LHCN-M2 (cell line): ENCODE measurements at places on chromosomes 12 and 14. TPM values are rescaled to one million over a fixed set of nuclear protein-coding genes. Genes with fewer than 3 reads are reported as not detected.

DNA sequence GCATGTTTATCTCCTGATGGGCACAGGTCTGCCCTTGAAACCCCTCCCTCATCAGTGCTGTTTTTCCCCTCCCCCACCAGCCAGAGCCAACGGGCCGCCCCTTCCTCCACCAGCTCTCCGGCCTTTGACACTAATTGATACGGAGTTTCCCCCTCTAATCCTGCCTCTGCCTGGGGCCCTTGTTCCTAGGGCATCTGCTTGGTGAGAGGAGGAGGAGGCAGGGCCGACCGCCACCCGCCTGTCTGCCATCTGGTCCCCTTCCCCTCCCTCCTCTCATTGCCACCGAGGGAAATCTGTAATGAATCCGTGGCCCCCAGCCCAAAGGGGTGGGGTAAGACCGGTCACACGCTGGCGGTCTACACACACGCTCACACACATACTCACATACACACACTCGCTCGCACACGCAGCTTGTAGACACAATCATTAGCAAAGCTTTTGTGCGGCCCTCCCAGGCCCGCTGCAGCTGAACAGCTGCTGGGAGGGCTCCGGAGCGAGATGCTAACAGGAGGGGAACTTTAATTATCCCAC is 27.4 kb downstream of the SRRM4 start:
- no peak for DNase-seq

DNA sequence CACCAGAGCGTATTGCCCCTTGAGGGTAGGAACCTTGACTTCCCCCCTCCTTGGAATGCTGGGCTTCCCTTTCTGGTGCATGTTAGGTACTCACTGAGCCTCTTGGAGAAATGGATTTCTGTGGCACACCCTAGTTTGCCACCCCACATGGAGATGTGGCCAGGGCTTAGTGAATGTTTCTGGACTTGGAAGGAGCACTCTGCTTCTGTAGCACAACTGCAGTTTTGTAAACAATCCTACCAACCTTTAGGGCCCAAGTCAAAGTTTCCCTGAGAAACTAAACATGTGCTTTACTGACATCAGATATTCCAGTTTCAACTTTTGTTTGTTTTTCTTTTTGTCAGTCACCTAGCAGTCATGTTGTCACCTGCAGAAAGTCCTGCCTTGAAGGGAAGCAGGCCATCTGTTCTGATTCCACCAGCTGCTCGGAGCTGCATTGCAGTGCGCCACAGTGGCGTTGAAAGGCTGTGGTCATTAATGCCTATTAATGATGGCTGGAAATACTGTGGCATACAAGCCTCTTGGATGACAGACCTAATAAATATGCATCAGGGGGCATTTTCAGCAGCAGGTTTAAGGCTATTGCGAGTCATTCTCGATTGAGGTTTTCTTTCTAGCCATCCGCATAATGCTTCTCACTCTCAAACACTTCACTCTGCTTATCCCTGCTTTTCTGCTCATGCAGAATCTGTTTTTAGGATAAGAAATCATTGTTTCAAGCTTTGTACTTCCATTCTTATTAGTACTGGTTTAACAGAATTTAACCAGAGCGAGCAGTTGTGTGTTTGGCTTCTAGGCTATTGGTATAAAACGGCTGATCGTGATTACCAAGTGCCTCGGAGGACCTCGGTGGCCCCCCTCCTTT is 7.8 kb downstream of the PELI2 start:
- DNase-seq: no peak

DNA sequence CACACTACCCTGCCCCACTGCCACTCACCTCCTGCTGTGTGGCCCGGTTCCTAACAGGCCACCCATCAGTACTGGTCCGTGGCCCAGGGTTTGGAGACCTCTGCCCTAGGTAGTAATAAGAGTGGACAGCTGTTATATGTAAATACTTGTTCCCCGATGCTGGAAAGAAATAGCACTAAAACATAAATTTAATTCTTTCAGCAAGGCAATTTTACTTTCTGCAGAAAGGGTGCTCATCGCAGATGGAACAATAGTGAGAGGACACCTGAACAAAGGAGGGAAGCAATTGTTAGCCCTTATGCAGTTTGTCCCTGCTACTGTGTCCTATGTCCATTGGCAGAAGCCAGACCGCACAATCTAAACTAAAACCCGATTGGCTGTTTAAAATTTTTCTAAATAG is 5.9 kb upstream of the CYP46A1 start:
- no peak for DNase-seq

DNA sequence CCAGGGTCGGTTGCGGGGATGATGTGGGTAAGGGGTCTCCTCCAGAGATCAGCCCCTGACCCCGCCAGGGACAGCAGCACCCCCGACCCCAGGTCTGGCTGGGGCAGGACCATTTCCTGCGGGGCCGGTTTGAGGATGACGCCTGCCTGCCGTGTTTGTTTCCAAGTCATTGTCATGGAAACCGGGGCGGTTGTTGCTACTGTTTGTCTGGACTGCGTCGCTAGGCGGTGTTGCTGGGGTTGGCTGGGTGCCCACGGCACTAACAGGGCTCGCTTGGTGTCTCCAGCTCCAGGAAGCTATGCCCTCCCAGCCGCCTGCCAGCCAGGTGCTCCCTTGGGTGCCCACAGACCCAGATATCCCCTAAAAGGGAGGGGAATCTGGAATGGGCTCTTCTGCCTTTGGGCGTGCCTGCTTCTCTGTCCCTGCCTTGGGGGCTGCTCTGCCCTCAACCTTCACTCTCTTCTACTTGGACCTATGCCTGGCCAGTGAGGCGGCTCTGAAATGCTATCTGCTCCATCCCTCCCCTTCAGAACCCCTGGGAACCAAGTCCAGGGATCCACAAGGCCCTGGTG is 4.7 kb upstream of the CRIP1 start:
- DNase-seq: peak; percentile 96

DNA sequence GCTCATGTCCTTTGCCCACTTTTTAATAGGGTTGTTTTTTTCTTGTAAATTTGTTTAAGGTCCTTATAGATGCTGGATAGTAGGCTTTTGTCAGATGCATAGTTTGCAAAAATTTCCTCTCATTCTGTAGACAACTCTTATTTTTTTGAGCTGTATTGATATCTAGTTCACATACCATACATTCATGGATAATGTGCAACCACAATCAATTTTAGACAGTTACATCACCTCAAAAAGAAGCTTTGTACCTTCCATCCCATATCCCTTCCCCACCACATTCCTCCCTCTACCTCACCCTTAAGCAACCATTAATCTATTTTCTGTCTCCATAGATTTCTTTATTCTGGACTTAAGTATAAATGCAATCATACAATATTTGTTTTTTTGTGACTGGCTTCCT is 98.4 kb downstream of the PTCSC3 start:
- no peak for DNase-seq

GRCh38 chr12:54977155-54977554 is 7.4 kb downstream of the TESPA1 start:
- DNase-seq: peak; percentile 83

GRCh38 chr14:40123816-40124215 is 691.6 kb upstream of the FBXO33 start:
- DNase-seq: no peak

DNA sequence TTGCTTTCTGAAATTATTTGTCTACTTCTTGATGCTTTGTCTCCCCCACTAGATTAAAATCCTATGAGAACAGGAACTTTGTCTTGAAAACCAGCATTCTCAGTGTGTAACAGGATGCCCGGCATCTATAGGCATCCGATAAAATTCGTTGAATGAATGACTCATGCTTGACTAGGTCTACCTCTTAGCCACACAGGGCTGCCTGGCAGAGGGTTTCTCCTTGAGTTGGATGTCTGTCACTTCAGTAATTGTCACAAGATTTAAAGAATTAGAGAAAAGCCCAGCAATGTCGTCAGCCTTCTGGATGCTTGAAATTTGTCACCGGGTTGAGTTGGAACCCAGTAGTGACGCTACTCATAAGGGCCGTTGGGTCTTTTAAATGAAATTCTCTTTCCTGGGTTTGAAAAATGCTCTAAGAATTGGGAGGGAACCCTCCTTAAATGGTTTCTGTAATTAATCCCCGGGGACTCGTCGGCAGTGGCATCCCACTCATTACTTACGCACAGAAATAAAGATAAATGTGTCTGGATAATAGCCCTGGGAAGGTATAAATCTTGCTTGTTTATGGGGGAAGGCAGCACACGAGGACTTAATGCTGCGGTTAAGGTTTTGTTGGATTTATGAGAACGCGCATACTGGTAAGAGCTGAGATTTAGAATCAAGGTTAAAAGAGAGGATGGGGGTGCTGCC is 194.1 kb downstream of the AACS start:
- DNase-seq: no peak

DNA sequence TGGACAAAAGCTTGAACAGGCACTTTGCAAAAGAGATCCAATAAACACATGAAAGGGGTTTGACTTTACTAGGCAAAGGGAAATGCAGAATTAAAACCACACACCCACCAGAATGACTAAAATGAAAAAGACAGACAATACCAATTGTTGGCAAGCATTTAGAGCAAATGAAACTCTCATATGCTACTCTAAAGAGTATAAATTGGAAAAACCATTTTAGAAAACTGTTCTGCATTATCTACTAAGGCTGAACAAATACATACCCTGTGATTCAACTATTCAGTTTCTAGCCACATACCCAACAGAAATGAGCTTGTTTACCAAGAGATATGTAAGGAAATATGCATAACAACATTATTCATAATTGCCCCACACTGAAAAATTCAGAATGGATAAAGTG is 8.5 kb upstream of the IL22 start:
- DNase-seq: no peak

GRCh38 chr14:62329427-62329826 is 567.2 kb downstream of the SNAPC1 start:
- DNase-seq: no peak

- DNase-seq: peak; percentile 79
Measured at GRCh38 chr14:71574976-71575375, 357.3 kb upstream of the RGS6 start.

GRCh38 chr14:80239631-80240030 is 28.3 kb upstream of the DIO2 start:
- DNase-seq: peak; percentile 1

DNA sequence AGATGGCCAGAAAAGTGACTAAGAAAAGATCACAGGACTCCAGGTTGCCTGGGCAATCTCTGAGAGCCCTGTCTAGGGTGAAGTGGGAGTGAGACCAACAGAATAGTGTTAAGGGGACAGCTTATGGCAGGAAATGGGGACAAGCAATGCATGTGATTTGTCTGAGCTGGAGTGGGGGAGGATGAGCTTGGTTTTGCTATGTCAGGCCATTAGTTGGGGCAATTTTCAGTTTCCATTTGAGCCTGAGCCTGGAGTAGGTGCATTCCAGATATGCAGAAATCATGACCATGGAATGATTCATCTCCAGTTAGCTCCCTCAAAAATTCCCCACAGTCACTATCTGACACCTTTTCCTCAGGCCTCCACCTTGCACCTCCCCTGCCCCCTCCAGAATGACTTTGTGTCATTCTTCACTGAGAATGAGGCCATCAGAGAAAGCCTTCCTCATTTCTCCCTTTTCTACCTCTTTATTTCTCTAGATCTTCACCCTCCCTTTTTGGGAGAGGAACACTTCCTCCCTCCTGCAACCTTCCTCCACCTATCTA is 150.9 kb upstream of the PLEKHG7 start:
- DNase-seq: no peak

- DNase-seq: no peak
Measured at GRCh38 chr12:27431185-27431584, 15.4 kb upstream of the SMCO2 start.

DNA sequence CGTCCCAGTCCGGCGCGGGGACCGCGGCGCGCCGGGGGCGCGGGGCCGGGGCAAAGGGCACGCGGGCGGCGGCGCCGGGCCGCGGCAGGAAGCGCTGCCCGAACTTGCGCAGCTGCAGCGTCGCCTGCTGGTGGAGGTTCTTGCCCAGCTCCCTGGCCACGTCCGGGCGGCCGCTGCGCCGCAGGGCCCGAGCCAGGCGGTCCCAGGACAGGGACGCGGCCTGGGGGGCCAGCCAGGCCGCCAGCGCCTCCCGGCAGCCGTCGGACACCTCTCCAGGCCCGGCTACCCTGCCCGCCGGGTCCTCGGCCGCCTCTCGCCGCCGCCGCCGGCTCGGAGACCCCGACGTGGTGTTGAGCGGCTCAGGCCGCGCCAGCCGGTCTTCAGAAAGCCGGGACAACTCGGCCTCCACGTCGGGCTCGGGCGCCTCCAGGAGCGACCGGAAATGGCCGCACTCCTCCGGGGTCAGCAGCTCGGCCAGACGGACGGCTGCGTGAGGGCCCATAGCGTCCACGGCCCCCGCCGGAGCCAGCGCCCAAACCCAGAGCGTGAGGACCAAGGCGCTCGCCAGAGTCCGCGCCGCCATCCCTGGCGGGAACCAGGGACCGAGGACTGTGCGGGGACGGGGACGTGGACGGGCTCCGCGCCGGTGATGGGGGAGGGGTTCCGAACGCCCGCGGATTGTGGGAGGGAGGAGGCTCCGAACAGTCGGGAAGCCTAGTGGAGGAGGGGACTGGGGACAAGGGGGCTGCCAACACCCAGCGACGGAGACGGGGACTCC is 34.0 kb downstream of the FIGNL2 start:
- DNase-seq: peak; percentile 45

DNA sequence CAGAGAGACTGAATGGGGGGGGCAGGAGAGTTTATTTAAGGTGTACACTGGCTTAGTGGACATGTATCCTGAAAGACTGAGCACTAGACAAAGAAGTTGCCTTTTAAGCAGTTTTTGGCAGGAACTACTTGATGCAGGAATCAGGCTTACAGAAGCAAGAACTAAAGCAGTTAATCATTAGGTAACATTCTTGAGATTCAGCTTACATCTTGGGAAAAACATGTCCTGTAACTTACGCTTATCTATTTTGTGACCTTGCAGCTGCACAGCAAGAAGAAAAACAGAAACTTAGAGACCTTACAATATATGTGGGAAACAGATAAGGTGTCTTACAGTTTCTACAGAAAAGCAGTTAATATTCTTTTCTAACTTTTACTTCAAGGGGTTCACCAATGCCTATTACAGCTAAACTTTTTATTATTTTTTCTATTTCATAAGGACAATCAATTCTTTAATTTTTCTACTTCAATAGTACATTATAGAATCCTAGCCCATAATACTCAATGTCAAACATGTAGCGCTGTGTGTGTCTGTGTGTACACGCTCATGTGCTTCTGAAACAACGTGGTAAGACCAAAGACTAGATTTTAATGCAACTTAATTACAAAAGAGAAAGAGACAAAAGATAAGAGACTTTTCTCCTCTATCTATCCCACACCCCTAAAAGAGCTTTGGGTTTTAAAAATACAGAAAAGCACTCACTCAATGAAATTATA is 276.9 kb downstream of the PRKD1 start:
- DNase-seq: no peak

Gene KRT77
- not detected in 2 replicates for total RNA-seq

Gene CLEC12A
- total RNA-seq: not detected in 2 replicates

Gene KRT3
- total RNA-seq: not detected in 2 replicates

Gene TRHDE
- total RNA-seq: not detected in 2 replicates

Gene HAL
- 0.17 TPM in 1 of 2 replicates, not detected in the other for total RNA-seq

Gene RTL1
- not detected in 2 replicates for total RNA-seq

Gene GLT1D1
- total RNA-seq: not detected in 2 replicates
